Left ventricle myocardium inferior (tissue), 1 donor: ENCODE measurements at places on chromosomes 2 and 18. TPM values are rescaled to one million over a fixed set of nuclear protein-coding genes. Genes with fewer than 3 reads are reported as not detected.

Gene PLGLB1
- 2.4 TPM for total RNA-seq

- no peaks in the 10 kb centered on the region for H3K27me3 ChIP-seq
- H3K4me1 ChIP-seq, result no peaks in the 10 kb centered on the region
- no peak overlapping the region for H3K27ac ChIP-seq
- no peaks in the 10 kb centered on the region for H3K36me3 ChIP-seq
Measured at GRCh38 chr2:77469106-77469505, 53.1 kb downstream of the LRRTM4 start.

Gene PFN4
- total RNA-seq, result 0.74 TPM

DNA sequence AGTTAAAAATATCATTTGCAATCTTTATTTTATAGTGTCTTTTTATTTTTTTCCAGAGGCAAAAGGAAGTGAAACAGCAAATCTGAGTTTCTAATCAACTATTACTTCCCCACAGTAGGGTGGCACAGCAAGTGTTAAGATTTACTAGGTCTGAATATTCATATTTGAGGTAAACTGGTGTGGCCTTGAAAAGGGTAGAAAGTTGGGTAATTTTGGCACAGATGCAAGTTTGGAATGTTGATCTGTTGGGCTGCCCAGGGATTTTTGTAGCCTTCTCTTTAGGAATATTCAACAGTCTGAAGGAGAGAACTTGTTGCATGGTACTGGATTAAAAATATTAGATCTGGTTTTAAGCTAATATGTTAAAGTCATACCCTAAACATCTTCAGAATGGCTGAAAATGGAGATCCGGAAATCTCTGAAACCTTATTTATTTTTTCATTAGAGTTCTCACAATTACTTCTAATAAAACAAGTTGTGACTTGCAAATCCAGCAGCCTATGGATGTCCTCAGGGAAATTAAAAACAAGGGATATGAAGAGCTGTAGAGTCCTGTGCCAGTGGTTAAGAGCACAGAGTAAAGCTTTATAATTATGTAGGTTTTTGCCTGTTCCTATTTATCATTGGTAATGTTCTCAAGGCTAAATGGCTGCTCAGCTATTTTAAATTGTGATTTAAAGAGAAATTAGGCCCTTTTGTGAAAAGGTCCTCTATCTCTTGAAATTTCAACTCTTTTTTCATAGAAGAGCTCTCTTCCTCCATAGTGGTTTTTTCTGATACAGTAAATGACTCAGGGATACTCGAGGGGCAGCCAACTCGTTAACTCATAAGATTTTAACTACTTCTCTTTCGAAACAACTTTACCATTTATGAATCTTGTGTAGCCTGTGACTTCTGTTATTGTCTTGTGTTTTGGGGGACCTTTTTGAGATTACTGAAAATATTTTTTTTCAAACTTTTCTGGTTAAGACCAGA lies 11.0 kb downstream of the TANK start:
- H3K4me1 ChIP-seq, result peaks cover 41% of the 10 kb centered on the region
- peaks cover 17% of the 10 kb centered on the region for H3K36me3 ChIP-seq
- no peak overlapping the region for H3K4me3 ChIP-seq
- no peak for DNase-seq

Gene ERBB4
- 8.3 TPM for total RNA-seq
